ENCODE measurements at places on chromosomes 5 and 9.

DNA sequence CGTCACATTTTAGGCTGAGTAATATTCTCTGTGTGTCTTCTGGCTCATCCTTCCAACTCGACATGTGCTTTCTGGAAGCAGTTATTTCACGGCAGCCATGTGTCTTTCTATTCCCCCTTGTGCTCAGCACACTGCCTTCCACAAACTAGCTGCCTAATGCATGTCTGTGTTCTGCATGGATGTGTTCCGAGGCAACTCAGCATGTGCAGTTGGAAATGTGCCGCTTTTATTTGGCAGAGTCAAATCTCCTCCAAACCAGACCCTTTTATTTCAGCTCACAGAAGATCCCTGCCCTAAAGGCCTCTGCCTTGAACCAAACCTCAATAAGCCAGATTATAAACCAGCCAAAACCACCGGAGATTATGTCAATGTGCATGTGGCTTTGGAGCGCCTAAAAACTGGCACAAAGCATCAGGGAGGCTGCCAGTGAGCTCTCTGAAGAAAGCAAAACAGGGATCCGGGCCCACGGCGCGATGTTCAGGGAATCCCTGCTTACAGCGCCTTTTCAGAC, 360.2 kb downstream of the DEPDC1B start:
- DNase-seq: no peak

DNA sequence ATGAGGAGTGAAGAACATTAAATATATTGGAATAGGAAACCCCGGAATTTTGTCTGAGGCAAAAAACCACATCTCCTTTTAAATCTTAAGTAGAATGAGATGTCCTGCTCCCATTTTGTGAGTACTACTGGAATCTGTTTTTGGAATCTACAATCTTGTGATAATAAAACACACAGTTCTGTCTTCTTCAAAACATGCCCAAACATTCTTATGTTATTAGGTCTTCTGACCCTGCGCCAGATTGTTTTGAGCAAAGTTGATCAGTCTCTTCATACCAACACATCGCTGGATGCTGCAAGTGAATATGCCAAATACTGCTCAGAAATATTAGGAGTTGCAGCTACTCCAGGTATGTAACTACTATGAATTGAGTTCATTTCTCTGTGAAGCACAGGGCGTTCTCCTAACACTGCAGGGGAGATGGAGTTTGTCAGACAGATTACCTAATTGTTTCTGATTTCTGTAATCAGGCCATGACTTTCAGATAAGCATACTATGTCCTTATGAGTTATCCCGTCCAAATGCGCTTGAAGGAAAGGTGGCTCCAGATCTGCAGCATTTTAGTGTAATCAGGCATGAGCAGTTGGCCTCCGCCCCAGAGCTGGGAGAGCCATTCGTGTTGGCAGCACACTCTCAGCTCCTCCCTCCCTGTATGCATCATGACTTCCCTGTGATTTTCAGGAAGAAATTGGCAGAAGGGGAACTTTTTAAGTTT, 88.0 kb downstream of the NLN start:
- no peak for DNase-seq

DNA sequence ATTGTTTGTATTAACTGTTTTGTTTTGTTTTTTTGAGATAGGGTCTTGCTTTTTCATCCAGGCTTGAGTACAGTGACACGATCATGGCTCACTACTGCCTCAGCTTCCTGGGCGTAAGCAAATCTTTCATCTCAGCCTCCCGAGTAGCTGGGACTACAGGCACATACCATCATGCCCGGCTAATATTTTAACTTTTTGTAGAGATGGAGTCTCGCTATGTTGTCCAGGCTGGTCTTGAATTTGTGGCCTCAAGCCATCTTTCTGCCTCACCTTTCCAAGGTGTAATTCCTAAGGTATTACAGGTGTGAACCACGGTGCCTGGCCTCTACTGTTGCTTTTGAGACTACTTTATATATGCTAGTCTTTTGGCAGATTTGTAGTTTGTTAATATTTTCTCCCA, 8.4 kb downstream of the RCL1 start:
- no peak for DNase-seq

GRCh38 chr9:126152622-126153362, 173.8 kb upstream of the MVB12B start:
- no peak for DNase-seq

DNA sequence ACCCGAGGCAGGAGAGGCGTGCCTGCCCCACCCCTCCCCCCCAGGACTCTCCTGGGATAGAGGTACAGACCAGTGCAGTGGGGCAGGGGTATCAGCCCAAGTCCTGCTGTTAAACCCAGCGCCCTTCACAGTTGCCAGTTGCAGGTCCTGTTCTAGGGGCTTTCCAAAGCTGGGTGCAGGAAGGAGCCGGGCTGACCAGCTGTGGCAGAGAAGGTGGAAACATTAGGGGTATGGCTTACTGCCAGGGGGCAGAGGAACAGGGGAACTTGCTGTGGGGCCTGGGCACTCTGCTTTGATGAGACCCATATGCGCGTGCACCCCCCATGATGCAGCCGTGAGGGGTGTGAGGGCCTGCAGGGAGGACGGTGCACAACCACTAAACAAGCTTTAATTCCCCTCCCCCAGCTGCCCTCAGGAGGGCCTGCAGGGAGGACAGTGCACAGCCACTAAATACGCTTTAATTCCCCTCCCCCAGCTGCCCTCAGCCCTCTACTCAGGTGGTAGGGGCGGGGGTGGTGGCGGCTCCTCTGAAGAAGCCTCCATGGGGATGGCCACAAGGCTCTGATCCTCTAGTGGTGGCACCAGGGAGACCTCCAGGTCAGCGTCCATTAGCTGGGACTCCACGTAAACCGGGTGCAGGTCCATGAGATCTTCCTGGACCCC, 766 bp upstream of the LRRC26 start:
- no peak for DNase-seq

DNA sequence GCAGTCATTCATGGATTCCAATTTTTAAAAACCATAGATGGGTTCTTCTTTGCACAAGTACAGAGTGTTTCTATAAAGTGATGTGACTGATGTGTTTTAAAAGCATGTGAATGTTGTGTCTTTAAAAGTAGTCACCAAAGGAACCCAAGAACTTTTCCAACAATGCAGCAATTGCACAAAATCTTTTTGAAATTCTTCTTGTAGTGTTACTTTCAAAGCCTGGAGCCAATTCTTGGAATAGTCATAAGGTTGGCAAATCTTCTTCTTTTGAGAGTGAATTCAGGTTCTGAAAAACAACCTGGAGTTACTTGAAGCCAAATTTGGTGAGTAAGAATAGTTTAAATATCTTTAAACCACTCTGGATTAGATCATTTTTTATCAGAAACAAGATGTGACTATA, 10.5 kb downstream of the GRAMD2B start:
- no peak for DNase-seq

- no peak for DNase-seq
Measured at GRCh38 chr9:614431-614830, 227.1 kb upstream of the DMRT1 start.

DNA sequence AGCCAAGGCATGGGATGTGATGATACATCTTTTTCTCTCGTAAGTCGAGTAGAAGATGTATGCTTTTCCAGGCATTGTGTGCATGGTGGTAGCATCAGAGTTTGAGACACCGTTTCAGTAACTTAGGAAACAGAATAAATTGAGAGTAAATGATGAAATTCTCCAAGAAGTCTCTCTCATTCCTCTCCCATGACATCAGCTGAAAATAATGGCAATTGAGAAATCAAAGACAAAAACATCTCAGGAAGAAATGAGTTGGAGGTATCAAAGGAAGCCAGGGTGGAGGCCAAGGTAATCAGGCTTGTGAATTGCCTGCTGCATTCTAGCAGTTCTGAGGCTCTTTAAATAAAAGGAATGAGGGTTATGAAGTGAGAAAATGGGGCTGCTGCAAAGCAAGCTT, 53.9 kb downstream of the SGCD start:
- no peak for DNase-seq

All from activated T-cell treated with anti-CD3 and anti-CD28 coated beads for 24 hours (primary cell).